T-helper 9 cell (primary cell): ENCODE measurements at places on chromosomes 1 and 21.

- no peak for DNase-seq
Observed at GRCh38 chr1:2602866-2603520, 16.4 kb downstream of the PRXL2B start.

GRCh38 chr1:77926561-77927357 lies 38.3 kb downstream of the NEXN start:
- no peak for DNase-seq

GRCh38 chr1:23402286-23403037 lies 22.1 kb downstream of the TCEA3 start:
- DNase-seq: no peak

DNA sequence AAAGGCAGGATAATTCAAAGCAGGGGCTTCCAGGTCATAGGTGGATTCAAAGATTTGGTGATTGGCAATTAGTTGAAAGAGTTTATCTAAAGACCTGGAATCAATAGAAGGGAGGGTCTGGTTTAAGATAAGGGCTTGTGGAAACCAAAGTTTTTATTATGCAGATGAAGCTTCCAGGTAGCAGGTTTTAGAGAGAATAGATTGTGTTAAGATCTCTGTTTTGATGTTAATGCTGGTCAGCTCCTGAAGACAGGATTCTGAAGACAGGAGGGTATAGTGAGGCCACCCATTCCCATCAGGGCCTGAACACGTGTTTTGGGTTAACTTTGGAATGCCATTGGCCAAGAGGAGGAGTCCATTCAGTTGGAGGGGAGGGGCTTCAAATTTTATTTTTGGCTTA lies 6.1 kb upstream of the PTBP2 start:
- no peak for DNase-seq

GRCh38 chr21:44988607-44989536 lies 49.0 kb downstream of the SLX9 start:
- no peak for DNase-seq

DNA sequence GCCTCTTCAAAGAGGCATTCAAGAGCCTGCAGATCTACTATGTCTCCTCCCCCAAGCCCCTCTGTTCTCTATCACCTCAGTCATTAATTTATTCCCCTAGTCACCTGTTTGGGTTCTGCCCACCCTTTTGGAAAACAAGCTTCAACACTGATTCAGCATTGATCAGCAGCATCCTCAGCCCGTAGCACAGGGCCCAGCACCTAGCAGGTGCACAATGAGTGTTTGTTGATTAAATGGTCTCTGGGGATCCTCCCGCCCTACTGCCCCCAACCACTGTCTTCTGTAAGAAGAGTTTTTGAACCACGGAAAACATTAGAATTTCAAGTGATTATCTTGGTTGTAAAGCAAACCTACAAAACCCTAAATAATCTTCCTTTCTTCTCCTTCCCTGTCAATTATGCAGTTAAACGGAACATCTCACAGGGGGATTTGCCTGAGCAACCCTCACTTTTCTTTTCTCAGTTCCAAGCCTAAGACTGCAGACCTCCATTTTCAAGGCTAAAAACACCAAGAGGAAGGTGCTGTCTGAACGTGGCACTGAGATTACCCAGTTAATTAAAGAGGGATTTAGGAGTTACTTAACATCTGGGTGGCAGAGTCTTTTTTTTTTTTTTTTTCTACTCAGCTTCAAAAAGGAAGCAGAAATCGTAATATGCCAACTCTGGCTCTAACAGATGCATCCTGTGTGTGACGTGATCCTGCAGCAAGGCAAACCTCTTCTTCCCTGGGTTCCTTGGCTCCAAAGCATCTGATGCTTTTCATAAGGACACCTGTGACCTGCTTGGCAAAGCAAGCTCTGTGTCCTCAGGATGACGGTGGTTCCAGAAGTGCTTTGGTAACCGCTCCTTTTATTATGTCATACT lies 163.0 kb downstream of the KAZN start:
- no peak for DNase-seq

GRCh38 chr1:47331875-47332274 lies 1.7 kb upstream of the CMPK1 start:
- no peak for DNase-seq

GRCh38 chr1:113141650-113142473 lies 68.9 kb downstream of the LRIG2 start:
- DNase-seq: no peak

DNA sequence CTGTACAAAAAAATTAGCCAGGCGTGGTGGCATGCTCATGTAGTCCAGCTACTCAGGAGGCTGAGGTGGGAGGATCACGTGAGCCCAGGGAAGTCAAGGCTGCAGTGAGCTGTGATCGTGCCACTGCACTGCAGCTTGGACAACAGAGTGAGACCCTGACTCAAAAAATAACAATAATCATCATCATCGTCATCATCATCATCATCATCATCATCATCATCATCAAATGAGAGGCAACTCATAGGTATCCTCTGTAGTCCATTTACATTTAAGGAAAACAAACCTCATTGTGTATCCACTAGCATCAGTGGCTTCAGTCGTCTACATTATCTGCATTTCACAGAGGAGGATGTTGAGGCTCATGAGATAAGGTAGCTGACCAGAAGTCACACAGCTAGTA lies 68.8 kb upstream of the SELENON start:
- DNase-seq: no peak

GRCh38 chr21:23963454-23963853 lies 1643.8 kb downstream of the MRPL39 start:
- no peak for DNase-seq
